Cortex of kidney (tissue), 1 donor: ENCODE measurements at places on chromosomes 2 and 18.

- no peak for DNase-seq
These were observed 54.0 kb downstream of the CLASP1 start for GRCh38 chr2:121595012-121595891.

DNA sequence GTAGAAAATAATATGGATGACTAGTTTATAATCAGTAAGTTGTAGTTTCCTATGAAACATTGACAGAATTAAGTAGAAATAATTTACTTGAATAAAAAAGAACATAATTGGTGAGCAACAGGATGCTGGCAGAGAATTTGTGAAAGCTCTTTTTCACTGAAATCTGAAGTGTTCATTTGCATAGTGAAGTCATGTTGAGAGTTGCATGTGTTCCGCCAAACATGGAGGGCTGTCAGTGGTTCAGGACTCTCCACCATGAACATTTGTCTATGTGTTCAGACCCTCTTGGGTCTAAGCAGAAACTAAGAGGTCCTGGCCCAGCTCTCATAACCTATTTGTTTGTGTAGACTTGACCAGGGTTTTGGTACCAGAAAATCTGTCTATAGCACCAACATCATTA is 182.5 kb upstream of the LINC00305 start:
- DNase-seq = no peak

GRCh38 chr2:214135966-214136365 is 274.9 kb upstream of the VWC2L start:
- DNase-seq = no peak

DNA sequence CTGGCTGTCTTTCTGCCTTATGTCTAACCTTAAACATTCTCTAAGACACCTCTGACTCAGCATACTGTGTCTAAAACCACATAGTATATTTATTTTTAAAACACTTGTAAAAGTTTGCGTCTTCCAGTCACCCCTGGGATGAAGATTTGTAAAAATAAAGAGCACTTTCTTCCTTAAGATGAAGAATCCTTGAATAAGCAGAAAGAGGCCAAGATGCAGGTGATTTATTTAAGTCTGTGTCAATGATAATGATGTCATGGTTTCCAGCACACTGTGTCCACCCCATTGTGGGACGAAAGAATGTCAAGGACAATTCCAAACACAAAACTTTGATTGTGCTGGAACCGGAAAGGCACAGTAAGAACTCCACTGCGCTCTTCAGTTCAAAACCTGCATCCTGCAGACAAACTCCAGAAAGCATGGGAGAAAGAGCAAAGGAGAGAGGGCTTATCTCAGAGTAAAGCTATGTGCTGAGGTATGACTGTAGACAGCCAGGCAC is 92.9 kb downstream of the ZEB2 start:
- no peak for DNase-seq

DNA sequence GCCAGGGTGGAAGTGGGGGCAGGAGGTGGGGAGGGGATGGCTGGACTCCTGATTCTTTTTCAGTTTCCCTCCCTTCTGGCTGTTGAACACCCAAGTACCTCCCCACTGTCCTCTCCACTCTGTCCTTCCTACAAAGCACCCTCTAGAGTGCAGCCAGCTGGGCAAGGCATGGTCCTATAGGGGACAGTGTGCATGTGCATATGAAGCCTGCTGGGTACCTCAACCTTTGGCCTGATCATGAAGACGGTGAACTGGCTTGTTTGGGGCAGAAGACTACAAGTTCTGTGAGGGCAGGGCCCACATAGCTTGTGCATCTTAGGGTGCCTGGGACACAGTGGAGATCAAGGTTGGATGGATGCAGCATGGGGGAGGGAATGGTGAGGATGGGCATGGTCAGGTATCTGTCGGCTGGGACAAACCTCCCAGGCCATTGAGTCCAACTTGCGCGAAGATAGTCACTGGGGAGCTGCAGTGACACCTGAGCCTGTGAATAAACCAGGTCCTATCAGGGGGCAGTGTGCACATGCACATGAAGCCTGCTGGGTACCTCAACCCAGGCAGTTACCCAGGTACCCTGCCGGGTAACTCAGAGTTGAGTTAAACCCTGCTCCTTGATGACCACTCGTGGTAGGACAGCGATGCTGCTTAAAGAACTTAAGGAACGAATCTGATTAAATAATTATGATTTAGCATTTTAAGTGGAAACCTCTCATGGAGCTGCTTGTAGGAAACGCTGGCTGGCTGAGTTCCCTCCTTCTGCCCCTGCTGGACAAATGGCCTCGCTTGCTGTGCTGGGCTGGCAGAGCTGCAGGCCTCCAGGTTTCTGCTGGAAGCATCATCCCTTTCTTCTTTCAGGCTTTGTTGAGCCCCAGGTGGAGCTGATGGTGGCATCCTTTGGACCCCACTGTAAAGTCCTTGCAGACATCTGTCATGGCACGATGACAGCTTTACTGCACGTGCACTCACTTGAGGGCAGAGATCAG is 84.0 kb downstream of the POLR1A start:
- DNase-seq = no peak

- DNase-seq = no peak
These were observed 302.4 kb upstream of the NT5C1B start for GRCh38 chr2:18891600-18892345.

- DNase-seq = no peak
These were observed 21.7 kb downstream of the LBH start for GRCh38 chr2:30252723-30253701.

DNA sequence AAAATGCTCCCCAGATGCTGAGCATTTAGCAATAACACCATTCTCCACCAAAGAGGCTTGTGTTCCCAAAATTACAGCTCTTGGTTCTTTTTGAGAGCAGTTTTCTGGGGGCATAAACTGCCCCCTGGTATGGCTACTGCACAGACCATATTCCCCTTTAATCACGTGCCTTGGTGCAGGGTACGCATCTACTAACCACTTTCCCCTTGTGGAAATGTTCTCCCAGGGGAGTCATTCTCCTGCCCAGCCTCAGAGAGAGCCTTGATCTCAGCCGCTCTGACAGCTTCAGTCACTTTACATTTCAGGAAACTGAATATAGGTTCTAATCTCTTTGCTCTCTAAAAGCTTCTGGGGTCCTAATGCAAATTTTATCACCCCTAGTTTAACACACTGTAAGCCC is 44.7 kb upstream of the EML6 start:
- no peak for DNase-seq

GRCh38 chr18:35438480-35439234 is 59.1 kb downstream of the INO80C start:
- DNase-seq = no peak

GRCh38 chr2:6497048-6497447 is 368.7 kb downstream of the CMPK2 start:
- DNase-seq = no peak
